ENCODE measurements at places on chromosomes 16 and 17.

DNA sequence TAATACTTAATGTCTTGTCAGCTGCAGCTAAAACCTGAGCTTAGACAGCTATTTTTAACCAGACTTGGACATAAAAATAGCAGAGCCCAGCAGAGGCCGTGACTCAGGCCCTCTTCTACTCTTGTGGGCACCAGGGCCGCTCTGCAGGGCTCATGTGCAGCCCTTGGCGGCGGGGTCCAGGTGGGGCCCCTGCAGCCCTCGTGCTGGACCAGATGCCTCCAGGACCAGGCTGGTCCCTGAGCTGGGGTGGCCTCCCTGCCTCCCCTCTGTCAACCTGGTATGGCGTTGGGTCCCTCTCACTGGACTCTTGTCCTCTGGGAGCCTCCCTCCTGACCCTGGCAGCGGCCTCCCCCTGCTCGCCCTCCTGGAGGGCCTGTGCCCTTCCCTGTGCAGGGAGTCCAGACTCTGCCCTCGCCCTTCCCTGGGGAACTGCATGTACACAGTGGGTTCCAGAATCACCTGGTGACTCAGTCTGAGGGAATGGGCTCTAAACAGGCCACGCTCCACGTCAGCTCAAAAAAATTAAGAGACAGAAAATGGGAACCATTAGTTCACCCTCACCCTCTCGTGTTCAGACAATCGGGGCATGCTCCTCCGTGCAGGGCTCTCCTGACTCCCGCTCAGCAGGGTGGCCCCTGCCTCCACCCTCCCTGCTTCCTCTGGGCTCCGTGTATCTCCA lies 9.7 kb downstream of the CDK5R1 start:
- no peaks in the 10 kb centered on the region for H3K36me3 ChIP-seq
- no peaks in the 10 kb centered on the region for H3K27me3 ChIP-seq
- no peak overlapping the region for H3K27ac ChIP-seq
- no peak for DNase-seq
- peaks cover 19% of the 10 kb centered on the region for H3K4me1 ChIP-seq

DNA sequence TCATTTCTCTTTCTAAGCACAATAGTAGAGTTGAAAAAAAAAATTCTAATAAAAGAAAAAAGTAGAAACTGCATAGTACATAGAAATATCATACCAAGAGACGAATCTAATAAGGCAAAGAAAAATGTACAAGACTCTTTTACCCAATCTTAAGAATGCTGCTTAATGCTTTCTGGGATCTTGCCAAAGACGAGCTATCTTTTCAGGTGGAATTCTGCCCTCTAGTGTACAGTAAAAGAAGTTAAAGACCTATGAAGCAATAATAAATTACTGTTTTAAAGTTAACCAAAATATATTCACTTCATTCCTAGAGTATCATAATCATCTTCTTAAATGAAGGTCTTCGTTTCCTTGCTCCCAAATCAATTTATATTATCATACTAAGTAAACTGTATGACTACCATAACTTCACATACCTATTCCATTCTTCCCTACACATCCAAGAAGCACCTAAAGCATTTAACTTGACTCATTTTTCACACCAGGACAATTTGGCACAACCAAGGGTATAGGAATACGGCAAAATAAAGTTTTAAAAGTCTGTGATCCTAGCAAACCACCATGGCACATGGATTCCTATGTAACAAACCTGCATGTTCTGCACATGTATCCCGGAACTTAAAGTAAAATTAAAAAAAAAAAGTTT lies 47.7 kb downstream of the CFDP1 start:
- peaks cover 11% of the 10 kb centered on the region for H3K27me3 ChIP-seq
- no peak overlapping the region for H3K27ac ChIP-seq
- no peak overlapping the region for H3K4me3 ChIP-seq
- peaks cover 8% of the 10 kb centered on the region for H3K4me1 ChIP-seq
- DNase-seq = no peak

DNA sequence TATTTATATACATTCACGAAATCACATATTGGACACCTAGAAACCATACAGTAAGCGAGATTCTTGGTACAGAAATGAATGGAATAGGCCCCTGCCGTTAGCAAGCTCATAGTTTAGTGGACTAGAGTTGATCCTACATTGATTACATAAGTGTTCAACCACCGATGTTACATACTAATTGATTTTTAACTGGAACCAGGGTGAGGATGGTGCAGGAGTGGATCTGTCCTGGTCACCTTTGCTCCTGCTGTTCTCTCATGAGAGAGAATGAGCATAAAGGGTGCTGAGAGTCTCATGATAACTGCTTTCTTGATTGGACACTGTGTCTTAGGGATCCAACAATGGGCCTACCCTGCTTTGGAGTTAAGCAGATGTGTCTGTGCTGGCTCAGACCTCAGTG lies 13.9 kb downstream of the MAP2K4 start:
- DNase-seq = no peak
- no peaks in the 10 kb centered on the region for H3K36me3 ChIP-seq
- no peaks in the 10 kb centered on the region for H3K27me3 ChIP-seq
- peaks cover 14% of the 10 kb centered on the region for H3K4me1 ChIP-seq

DNA sequence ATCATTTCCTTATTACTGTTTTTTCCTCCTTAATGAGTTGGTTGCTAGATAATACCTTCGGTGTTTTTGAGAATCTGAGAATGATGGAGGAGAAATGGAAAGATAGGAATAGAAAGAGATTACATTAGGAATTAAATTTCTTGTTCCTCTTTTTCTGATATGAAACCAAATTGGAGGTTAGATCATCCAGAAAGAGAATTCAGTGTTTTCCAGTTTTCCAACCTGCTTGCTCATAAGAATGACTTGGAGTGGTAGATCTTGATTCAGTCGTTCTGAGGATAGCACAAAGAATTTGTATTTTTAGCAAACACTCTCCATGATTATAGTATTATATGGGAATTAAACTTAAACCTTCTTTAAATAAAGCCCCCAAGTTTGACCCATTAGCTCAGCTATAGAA lies 35.9 kb downstream of the PITPNC1 start:
- no peaks in the 10 kb centered on the region for H3K36me3 ChIP-seq
- H3K27me3 ChIP-seq = no peaks in the 10 kb centered on the region
- no peak for DNase-seq
- peaks cover 28% of the 10 kb centered on the region for H3K4me1 ChIP-seq

DNA sequence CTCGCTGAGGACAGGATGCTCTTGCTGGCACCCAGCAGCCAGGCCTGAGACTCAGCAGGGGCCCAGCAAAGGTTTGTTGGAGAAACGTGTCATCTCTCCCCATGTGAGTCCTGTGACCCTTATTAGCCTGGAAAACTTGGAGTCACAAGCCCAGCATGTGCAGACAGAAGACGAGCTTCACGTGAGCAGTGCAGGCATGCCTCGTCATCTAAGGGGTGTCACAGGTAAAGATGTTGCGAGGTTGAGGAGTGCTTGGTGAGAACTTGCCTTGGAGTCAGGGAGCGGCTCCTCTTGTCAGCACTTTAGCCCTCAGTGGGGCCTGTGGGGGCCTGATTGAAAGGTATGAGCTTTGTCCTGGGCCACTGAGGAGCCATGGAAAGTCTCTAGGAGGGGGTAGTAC lies 2.1 kb upstream of the CTRL start:
- peaks cover 16% of the 10 kb centered on the region for H3K36me3 ChIP-seq
- peak overlapping the region; percentile 43 for H3K27ac ChIP-seq
- no peak for DNase-seq
- H3K4me1 ChIP-seq = peaks cover 25% of the 10 kb centered on the region
- H3K27me3 ChIP-seq = no peaks in the 10 kb centered on the region

DNA sequence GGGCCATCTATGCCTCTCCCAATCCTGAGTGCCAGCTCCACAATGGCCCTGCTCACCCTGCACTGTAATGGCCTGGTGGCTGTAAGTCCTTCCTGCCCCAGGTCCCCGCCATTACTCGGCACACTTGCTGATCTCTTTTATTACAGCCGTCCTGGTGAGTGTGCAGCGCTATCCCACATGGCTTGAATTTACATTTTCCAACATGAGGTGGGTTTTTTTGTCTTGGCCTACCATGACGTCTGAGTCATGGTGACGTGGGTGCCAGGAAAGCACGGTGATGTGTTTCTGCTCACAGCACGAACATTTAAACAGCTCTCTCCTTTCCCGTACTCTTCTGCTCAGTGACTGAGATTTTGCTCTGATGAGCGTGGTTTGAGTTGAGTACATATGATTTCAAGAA lies 55.2 kb upstream of the FOXF1 start:
- H3K27me3 ChIP-seq = peaks cover 18% of the 10 kb centered on the region
- no peak for DNase-seq
- H3K27ac ChIP-seq = no peak overlapping the region

GRCh38 chr16:30605158-30605557 lies 5.0 kb downstream of the ZNF689 start:
- no peak for DNase-seq
- H3K4me1 ChIP-seq = peaks cover 6% of the 10 kb centered on the region
- H3K36me3 ChIP-seq = peaks cover 14% of the 10 kb centered on the region
- no peak overlapping the region for H3K4me3 ChIP-seq
- no peak overlapping the region for H3K27ac ChIP-seq

DNA sequence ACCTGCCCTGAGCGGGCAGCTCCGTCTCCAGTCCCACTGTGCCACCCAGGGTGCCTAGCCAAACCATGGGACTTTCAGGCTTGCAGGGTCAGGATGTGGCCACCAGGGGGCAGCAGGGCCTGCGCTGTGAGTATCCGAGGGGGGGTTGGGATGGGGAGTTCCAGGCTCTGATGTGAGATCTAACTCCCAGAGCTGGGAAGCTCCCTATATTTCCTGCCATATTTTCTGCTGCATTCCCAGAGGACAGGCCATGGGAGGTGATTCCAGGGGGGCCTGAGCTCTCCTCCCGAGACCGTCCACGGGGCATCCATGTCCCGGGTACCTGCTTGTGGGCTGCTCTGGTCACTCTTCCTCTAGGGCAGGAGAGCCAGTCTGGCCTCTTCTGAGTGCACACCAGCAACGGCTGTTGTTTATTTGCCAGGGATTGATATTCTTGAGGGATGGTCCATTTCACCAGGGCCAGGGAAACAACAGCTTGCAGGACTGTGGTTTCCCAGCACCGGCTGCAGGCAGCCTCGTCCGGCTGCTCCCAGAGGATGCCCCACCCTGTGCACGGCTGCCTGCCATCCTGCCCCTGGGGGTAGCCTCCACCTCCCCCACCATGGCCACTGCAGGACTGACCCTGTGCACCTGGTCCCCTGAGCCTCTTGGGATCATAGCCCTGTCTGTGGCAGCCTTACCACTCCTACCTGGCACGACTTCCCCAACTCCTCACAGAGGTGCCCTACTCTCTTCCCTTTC lies 1.2 kb downstream of the GPR142 start:
- H3K4me1 ChIP-seq = peaks cover 11% of the 10 kb centered on the region
- no peak overlapping the region for H3K27ac ChIP-seq
- peak overlapping the region; percentile 36 for H3K4me3 ChIP-seq
- H3K27me3 ChIP-seq = no peaks in the 10 kb centered on the region

DNA sequence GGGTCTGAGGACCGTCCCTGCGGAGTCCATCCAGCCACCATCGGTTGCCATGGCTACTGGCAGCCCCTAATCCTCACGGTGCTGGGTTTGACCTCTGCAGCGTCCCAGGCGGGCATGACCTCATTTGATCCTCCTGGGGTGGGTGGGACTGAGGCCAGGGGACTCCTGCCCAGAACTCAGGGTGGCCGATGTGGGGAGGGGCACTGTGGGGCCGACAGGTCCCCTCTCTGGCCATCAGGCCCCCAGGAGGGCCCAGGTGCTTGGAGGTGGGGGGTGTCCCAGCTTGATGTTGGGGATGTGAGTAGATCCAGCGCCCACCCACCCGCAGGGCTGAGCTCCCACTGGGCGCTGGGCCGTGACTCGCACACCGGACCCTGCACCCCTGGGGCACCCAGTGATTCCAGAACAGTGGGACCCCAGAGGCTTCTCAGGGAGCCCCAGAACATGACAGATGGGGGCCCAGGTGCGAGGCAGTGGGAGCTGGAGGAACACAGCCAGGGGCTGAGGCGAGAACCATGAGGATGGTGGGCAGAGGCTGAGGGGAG lies 1.6 kb upstream of the SSTR5 start:
- H3K27ac ChIP-seq = no peak overlapping the region
- H3K4me3 ChIP-seq = no peak overlapping the region
- no peaks in the 10 kb centered on the region for H3K36me3 ChIP-seq
- H3K4me1 ChIP-seq = peaks cover 6% of the 10 kb centered on the region
- DNase-seq = no peak

GRCh38 chr17:8362651-8363332 lies 13.7 kb downstream of the KRABD2 start:
- H3K4me3 ChIP-seq = no peak overlapping the region
- no peak overlapping the region for H3K27ac ChIP-seq
- no peak for DNase-seq
- peaks cover 7% of the 10 kb centered on the region for H3K4me1 ChIP-seq
- H3K36me3 ChIP-seq = no peaks in the 10 kb centered on the region

GRCh38 chr16:537415-538335 lies 10.2 kb downstream of the CAPN15 start:
- no peak overlapping the region for H3K4me3 ChIP-seq
- H3K27ac ChIP-seq = no peak overlapping the region
- no peak for DNase-seq
- no peaks in the 10 kb centered on the region for H3K27me3 ChIP-seq
- H3K4me1 ChIP-seq = peaks cover 11% of the 10 kb centered on the region
- H3K36me3 ChIP-seq = no peaks in the 10 kb centered on the region

- no peak for DNase-seq
- H3K27ac ChIP-seq = no peak overlapping the region
- peaks cover 20% of the 10 kb centered on the region for H3K27me3 ChIP-seq
These were observed 14.0 kb downstream of the COPZ2 start for GRCh38 chr17:48023400-48024148.

Measured in natural killer cell treated with Interleukin-12 subunit alpha and Interleukin-12 subunit beta and Interleukin-15 and Interleukin-18, amount 100 ng/mL, for 72 hours (primary cell).